ENCODE measurements at places on chromosomes 6 and 20.

- DNase-seq = no peak
Observed at GRCh38 chr20:37226889-37227288, 34.7 kb downstream of the GHRH start.

- DNase-seq = no peak
Observed at GRCh38 chr20:51578145-51578459, 35.6 kb upstream of the NFATC2 start.

- no peak for DNase-seq
Observed at GRCh38 chr20:7346562-7346961, 579.1 kb downstream of the BMP2 start.

DNA sequence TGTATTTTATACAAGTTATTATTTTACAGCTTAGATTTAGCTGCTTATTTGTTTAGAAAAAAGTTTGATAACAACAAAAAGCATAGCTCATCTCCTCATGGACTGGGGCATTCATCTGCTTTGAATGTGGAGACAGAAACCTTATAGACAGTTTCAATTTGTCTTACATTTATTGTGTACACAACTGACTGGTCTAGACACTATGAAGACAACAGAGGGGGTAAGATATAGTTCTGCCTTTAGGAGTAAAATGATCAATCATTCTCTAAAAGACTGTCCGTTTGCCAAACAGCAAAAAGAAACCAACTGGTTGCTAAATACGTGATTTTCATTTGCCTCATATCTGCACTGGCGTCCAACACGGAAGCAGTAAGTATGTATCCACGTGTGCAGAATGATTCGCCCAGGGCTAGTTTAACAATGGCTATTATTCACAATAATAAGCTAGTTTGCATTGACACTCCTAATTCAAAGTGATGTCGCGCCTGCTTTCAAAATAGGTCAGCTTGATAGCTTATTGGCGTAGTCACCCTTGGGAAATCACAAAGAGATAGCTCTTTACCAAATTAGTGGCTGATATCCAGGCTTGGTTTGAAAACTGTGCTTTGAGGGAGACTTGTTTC lies 153.6 kb downstream of the BMP2 start:
- no peak for DNase-seq

- DNase-seq = no peak
Observed at GRCh38 chr6:34731393-34732060, 25.8 kb upstream of the SNRPC start.

DNA sequence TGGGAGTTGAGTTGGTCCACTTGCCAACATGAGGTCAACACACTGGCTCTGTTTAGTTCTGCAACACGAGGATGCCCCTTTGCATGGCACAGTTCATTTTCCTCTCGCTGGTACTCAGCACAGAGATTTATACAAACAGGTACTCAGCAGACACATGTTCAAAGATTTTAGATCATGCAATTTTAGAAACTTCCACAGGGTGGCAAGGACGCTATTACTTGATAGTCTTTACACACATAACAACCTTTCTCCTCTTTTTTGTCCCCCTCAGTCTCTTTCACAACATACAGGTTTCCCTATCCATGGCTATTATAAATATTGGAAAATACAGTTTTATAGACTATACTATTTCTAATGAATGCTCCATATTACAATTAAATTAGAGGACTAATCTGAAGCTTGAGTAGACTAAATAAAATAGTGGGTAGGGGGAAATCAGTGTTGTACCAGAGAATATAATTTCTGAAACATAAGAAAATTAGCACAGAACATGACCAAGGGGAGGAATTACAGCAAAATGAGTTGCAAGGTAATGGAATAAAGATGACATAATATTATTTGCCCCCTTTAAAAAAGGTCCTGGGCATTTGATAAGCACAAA lies 331.8 kb upstream of the BTBD3 start:
- no peak for DNase-seq

GRCh38 chr6:137910424-137910834 lies 43.4 kb downstream of the TNFAIP3 start:
- DNase-seq = no peak

DNA sequence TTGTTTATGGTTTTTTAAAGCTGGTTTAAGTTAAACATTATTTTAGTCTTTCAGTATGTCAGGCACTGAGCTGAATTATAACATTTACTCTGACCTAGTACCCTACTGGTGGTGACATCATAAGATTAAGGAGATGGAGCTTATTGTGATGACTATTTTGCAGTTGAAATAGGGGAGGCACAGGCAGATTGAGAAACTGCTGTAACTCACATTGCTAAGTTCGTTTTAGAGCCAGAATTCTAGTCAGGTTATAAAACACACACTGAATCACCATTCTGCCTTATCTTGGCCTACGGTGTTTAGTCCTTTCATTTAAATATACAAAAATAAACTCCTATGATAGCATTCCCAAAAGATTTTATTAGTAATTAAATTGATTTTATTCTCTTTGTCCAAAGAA lies 584.1 kb downstream of the TFAP2A start:
- DNase-seq = no peak

DNA sequence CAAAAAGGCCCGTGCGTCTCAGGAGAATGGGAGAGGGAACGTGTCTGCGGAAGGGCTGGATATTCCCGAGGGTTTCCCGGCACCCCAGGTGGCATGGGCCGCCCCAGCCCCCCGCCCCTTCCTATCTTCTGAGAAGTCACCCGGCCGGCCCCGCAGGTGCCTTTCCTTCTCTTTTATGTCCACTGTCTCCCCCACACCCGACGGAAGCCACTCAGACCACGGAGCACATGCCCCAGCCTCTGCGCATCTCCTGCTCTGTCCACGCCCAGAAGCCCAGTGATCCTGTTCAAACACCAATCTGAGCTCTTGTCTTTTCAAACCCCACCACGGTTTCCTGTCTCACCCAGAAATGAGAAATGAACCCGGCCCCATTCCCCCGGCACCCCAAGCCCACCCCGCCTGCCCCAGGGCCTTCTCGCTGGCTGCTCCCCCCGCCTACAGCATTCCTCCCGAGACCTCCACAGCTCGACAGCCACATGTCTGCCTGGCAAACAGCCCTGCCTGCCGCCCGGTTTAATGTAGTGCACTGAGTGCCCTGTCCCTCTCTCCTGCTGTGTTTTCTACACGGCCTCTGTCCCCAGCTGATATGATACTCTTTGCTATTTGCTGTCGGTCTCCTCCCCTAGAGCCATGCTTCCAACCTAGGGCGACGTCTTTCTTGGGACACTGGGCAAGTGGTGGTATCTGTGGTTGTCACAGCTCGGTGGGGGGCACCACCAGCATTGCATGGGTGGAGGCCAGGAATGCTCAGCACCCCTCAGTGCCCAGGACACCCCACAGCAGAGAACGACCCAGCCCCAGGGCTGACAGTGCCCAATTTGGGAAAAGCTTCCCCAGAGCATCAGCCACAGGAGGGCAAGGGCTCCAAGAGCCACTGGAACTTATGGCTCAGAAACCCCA lies 182.7 kb downstream of the TAF4 start:
- no peak for DNase-seq

DNA sequence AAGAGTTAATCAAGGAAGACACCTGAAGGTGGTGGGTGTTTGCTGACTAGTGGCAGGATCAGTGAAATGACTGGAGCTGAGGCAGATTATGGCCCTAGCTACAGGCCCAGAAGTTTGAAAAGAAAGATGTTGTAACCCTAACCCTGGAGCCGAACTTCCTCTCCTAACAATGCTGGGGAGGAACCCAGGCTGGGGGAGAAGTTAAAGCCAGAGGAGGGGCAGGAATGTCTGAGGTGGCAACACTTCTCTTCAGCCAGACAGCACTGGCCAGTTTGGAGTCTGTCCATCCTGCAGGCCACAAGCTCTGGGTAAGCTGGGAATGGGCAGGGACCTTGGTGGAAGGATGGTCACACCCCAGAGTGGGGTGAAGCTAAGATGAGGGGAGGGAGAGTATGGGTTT lies at the start of gene LST1:
Gene LST1 (plus strand): TSS at position 270 of the 400 bp plus-strand sequence. CDS start 1,023 bp downstream, outside the sequence.
- DNase-seq = no peak

DNA sequence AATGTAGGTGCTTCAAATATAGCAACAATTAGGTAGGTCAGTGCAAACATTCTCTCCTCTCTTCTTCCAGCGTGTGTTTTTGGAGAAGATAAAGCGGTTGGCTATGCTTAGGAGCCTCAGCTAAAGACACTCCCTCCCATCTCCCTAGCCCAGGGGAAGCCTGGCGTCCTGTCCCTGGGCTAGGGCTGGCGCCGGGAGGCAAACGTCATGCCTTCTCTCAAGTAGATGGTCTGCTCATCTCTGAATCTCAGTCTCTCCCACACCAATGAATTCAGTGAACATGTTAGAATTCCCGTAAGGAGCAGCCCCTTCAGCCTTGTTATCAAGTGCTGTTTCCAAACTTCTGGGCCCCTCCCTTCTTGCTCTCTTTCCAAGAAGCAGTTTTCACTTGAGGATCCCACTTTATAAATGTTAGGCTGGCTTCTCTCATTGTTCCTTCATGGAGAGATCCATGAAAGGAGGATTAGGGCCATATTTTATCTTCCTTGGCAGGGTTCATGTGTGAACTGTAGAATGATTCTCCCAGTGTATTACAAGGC lies 142.8 kb downstream of the CLIC5 start:
- no peak for DNase-seq

GRCh38 chr20:24851346-24852019 lies 97.6 kb upstream of the CST7 start:
- no peak for DNase-seq

GRCh38 chr20:3222635-3223600 lies 13.6 kb downstream of the ITPA start:
- peak; percentile 86 for DNase-seq

DNA sequence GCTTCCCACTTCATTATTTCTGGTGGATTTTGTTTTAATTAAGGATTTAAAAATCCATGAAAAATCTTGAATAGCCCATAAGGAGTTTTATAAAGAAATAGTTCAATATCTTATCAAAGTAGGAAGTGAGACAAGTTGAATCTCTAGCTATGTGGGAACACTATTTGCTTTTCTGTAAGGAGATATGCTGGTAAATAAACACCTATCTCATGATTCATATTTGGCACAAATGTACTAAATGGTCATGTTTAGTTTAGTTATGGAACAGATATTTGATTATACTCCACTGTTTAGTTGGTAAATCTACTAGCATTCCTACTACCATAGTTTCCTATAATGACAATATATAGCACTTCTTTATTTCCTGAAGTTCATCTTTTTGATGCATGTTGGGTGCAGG lies 239.9 kb upstream of the CEP162 start:
- no peak for DNase-seq

DNA sequence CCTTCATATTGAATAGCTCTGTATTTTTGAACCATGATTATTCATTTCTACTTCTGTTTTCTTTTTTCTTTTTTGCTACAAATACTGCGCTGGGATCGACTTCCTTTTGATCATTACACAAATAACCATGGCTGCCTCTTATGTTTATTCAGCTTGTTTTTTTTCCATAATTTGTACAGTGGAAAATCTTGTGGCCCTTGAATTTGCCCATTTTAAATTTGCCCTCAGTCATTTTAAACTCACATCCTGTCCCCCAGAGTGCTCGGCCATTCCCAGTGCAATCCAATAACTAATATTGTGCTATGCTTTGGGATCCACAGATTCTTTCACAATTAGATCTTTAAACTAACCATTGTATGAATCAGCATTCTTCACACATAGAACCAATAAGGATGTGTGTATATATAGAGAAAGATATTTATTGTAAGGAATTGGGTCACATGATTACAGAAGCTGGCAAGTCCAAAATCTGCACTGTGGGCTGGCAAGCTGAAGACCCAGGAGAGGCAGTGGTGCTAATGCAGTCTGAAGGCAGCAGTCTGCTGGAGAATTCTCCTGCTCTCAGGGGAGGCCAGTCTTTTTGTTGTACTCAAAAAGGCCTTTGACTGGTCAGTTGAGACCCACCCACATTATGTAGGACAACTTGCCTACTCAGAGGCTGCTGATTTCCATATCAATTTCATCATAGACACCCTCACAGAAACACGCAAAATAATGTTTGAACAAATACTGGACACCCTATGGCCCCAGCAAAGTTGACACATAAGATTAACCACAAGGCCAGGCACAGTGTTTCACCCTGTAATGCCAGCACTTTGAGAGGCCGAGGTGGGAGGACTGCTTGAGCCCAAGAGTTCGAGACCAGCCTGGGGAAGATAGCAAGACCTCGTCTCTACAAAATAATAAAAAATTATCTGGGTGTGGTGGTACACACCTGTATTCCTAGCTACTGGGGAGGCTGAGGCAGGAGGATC lies 147.1 kb downstream of the MTHFD1L start:
- no peak for DNase-seq

DNA sequence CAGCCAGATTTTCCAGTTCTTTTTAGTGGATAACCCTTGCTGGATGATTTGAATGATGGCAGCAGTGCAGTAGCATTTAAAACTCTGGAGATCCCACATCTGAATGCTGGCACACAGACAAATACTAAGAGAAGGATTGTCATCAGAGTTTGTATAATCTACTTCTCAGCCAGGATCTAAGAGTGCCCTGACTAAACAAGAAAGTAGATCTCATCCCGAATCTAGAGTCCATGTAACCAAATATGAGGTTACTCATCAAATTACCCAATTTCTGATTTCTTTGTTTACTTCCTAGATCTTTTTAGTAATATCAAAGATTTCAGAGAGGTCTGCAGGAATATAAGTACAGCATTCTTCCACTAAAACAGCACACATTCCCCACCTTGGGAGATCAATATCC lies 7.8 kb downstream of the TMC2 start:
- DNase-seq = no peak

DNA sequence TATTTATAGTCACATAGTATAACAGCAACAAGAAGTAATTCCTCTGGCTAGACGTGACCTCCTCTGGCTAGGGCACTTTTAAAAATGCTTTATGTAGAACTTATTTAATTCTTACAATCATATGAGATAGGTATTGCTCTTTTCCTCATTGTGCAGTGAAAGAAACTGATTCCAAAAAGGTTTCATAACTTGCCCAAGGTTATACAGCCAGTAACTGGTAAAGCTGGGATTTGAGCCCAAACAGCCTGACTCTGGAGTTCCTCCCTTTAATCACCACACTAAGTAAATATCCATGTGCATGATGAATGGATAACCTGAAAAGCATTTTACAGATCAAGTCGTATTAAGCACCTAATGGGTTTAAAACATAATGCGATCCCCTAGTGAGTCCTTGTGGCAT lies 214.6 kb downstream of the PRL start:
- no peak for DNase-seq

GRCh38 chr6:47079638-47080037 lies 37.5 kb upstream of the ADGRF1 start:
- DNase-seq = no peak

DNA sequence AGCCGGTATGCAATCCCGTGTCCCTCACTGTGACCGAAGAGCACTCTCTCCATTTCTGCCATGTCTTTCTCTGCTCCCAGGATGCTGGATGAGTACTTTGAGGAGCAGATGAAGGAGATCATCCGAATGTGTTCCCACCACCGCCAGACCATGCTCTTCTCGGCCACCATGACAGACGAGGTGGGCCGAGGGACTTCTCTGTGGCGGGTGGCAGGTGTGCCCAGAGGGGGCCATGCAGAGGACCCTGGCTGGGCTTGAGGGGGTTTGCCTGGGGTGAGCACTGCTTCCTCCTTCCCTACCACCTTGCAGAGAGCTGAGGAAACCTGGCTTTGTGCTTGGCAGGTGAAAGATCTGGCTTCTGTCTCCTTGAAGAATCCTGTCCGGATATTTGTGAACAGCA lies 14.0 kb downstream of the DDX27 start:
- no peak for DNase-seq

- DNase-seq = no peak
Observed at GRCh38 chr6:36028088-36028876, 674 bp downstream of the MAPK14 start.

GRCh38 chr6:7053125-7053774 lies 54.5 kb upstream of the RREB1 start:
- peak; percentile 58 for DNase-seq

- no peak for DNase-seq
Observed at GRCh38 chr6:138909511-138909910, 78.5 kb downstream of the REPS1 start.

- no peak for DNase-seq
Observed at GRCh38 chr20:43979576-43980105, 65.0 kb downstream of the TOX2 start.
